ENCODE measurements at places on chromosomes 1 and 21. TPM values are rescaled to one million over a fixed set of nuclear protein-coding genes. Genes with fewer than 3 reads are reported as not detected.

DNA sequence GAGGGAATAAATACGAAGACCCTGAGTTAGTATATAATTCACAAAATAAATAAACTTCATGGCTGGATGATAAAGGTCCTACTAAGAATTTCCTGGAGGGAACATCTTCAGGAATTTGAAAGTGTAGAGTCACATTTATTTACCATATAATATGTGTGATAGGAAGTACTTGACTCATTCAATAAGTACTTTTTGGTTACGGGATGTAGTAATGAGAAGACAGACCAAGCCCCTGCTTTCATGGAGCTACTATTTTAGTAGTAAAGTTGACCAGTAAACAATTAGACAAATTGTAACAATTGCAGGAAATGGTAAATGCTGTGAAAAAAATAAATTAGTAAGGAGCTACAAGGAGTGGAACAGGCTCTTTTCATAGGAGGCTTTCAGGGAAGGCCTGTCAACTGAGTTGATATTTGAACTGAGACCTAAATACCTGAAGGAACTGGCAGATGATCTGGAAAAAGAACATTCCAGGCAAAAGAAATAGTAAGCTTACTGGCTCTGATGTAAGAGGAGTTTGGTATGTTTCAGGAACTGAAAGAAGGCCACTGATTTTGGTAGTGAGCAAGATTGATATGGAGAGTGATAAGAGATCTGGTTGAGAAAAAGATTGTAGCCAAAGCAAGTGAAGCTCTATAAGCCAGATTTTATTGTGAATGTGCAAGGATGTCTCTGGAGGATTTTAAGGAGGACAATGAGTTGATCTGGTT is 36.2 kb downstream of the CAMSAP2 start:
- peak; percentile 43 for DNase-seq

- no peak for DNase-seq
These were observed 41.6 kb downstream of the MATN1 start for GRCh38 chr1:30681782-30682181.

GRCh38 chr1:113128116-113128515 is 55.1 kb downstream of the LRIG2 start:
- DNase-seq = no peak

DNA sequence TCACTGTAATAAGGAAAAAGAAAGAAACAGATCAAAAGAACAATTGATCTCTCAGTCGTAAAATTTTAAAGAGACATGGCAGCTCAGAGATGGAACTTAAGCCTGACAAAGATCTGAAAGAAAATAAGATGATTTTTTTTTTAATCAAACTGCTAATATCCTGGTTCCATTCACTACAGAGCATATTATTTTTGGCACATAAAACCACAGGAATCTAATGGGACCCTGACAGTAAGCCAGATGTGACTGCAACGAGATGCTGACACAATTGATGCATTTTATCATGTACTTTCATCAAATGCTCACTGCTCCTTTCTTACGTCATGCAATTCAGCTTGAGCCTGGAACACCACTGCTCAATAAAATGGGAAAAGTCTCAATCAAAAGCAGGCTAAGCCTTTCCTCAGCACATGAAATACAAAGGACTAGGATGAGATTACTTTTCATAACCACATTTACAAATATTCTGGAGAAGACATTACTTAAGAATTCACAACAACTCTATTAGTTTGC is 16.6 kb downstream of the GPATCH2 start:
- DNase-seq = no peak

DNA sequence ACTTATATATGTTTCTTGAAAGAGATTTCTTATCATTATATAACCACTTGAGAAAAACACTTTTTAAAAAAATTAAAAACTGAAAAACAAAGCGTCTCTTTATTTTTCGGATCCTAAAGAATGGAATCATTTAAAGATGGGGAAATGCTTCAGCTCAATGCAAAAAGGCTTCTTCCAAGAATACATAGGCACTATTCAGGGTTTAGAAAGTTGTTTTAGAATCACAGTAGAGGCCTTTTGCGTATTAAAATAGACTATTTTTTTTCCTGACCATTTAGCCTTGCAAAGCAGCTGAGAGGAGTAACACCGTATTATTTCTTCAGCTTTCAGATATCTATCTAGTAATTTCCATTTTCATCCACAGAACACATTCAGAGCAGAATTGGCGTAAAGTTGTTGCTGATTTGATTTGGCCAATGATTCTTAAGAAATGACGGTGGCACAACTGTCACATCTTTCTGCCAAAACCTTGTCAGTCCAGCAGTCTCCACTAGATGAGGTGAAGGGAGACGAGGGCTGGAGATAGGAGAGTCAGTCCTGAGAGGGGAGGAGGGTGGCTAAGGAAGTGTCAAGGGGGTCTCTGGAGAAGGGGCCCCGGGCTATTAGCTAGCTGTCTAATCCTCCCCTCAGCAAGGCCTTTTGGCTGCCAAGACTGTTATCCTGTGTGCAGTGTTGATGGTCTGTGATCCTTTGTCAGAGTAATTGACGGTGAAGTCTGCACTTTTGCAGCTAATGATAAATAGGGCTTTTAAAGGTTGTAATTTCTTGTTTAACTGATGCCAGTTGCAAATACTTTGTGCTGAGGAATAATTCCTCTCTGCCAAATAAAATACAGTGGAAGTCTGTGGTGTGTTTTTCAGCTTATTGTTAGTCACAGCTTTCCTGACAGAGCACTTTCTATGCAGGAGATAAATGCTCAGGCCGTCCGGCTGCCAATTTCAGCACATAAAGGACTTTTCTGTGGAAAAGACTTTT is 34.7 kb downstream of the PRRX1 start:
- peak; percentile 89 for DNase-seq

GRCh38 chr21:34567604-34568155 is 47.2 kb downstream of the RCAN1 start:
- no peak for DNase-seq

- DNase-seq = peak; percentile 76
These were observed 2.3 kb downstream of the OVAAL start for GRCh38 chr1:180560868-180561600.

GRCh38 chr1:13623021-13623637 is 39.5 kb downstream of the PDPN start:
- DNase-seq = no peak

- peak; percentile 22 for DNase-seq
These were observed 6.5 kb upstream of the ATP1A2 start for GRCh38 chr1:160108888-160109662.

- DNase-seq = no peak
These were observed 20.6 kb upstream of the OLFML3 start for GRCh38 chr1:113958691-113959090.

DNA sequence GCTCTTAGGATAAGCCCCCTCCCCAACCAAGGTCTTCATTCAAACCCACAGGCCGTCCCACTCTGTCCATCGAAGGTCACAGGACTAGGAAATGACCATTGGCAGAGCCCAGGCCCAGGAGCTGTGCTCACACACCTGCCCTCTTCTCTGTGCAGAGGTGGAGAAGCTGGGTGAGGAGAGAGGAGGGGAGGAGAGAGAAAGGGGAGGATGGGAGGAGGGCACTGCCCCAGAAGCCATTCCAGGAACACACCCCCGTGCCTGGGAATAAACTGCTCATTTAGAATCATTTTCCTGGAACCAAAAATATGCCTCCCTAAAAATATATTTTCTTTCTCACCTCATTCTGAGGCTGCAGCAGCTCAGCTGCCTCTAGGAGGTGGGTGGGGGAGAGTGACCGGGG is 6.4 kb upstream of the SDC3 start:
- DNase-seq = no peak

DNA sequence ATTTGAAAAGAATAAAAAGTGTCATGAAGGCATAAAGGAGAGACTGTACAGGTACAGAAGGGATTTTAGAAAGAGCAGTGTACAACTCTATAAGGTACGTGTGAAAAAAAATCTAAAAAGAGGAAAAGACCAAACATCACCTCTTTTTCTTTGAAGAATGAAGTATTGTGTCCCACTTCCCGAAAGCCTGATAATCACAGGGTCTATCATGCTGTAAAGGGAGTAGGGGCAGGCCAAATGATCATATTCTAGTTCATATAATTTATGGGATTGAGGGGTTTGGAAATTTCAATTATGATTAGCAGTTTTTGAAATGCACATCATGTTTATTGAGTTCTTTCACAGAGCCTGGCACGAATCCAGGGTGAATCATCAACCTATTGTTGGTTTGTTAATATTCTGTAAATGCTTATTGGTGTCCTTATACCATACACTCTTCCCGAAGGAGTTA is 910 bp upstream of the RERE start:
- peak; percentile 68 for DNase-seq

DNA sequence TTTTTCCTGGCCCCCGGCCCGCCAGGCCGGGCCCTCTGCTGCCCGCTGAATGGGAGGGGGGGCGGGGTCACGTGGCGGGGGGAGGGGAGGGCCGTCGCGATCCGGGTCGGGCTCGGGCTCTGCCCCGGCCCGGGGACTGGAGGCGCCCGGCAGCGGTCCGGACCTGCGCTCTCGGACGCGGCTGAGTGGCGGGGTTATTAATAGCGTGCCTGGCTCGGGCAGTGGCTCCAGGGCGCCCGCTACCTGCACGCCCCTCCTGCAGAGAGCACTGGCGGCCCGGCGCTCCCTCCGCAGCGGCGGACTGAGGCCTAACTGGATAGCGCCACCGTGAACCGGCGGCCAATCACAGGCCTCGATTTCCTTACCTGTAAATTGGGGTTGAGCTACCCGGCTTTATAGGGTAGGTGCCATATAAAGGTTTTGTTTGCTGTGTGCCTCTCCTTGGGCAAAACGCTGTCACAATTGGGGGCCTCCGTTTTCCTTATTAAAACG is 28.1 kb downstream of the AHDC1 start:
- DNase-seq = no peak

DNA sequence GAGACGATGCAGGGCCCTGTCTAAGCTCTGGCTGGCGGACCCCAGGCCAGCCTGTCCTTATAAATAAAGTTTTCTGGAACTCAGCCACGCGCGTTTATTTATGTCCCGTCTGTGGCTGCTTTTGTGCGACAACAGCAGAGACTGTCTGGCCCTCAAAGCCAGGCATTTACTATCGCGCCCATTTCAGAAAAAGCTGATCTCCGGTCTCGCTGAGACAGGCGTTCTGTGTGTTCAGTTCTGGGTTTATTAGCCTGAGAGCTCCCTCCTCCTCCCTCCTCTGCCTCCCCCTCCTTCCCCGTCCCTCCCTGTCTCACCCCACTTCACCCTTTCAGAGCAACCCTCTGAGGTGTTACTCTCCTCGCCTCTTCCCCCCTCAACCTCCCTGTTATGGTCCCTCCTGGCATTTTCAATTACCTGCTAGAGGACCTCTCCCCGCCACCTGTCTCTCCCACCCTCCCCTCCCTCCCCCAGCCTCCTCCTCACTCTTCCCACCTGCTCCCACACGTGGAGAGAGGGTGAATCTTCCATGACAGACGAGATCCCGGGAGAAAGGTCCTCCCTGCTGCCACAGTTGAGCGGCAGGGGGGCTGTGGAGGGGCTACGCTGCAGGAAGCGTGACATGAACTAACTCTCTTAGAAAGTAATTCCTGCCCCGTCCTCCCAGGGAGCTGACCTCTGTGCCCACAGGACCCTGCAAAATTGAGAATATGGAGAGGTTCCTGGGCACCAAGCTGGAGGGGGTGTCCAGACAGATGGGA is 59.9 kb downstream of the SPSB1 start:
- DNase-seq = no peak

GRCh38 chr1:93323185-93323820 is 22.4 kb upstream of the DR1 start:
- no peak for DNase-seq

DNA sequence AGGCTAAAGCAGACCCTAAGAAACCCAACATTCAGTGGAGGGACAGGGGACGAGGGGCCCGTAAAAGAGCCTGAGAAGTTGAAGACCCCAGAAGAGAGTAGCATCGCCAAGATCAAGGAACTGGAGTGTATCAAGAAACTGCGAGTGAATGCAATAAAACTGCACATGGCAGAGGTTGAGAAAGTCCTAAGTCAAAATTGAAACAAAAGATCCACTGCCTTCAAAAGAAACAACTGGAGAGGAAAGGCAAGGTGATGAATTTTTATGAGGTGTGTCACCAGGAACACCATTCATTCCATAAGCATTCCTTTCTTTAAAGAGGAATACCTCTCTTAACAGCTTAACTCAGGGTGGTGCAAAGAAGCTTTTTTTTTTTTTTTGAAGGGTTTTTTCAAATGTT is 38.3 kb upstream of the ADORA3 start:
- peak; percentile 63 for DNase-seq

- peak; percentile 71 for DNase-seq
These were observed 132.6 kb upstream of the DUSP10 start for GRCh38 chr1:221874285-221875003.

DNA sequence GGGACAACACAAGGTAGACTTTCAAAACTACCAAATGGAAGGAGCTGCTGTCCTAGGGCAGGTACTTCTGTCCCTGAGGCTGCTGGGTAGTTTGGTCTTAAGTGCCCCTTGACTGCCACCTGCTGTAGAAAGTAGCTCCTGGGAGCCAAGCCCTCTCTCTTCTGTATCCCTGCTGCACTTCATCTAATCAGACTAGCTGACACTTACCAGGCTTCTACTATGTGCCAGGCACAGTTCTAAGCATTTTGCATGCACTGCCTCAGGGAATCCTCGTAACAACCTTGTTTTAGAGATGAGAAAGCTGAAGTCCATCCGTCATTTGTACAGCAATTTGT is 15.9 kb upstream of the SRSF4 start:
- no peak for DNase-seq

DNA sequence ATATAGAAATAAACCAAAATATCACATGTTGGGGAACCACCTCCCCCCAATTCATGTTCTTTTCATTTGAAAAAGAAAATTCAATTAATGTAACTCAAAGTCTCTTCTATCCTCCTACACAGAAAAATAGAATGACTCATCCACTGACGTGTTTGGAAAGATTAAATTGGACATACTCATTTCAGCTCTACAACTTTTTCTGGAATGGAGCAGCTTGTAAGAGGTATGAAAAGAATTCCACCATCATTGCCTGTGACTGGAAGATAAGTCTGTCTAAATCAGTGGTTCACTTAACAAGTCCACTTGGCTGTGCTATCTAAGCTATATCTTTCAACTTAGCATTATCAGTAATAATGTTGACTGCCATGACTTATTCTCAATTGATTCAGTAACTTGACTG is 702.3 kb downstream of the BRINP3 start:
- DNase-seq = peak; percentile 98

GRCh38 chr1:157162345-157162744 is 24.1 kb upstream of the ETV3 start:
- no peak for DNase-seq

KRTAP12-4 gene
- total RNA-seq = not detected

CFHR4 gene
- not detected for total RNA-seq

ADCY10 gene
- total RNA-seq = 0.07 TPM

MXRA8 gene
- total RNA-seq = 139 TPM

TCHH gene
- total RNA-seq = 0.86 TPM

CADM3 gene
- total RNA-seq = 18.2 TPM

All from astrocyte (in vitro differentiated cells and primary cell).